Right lung (tissue), 10 donors: ENCODE measurements at places on chromosomes 12 and 14.

- DNase-seq, result no peak
These were observed 201.1 kb upstream of the ATP2B1 start for GRCh38 chr12:89909753-89910152.

DNA sequence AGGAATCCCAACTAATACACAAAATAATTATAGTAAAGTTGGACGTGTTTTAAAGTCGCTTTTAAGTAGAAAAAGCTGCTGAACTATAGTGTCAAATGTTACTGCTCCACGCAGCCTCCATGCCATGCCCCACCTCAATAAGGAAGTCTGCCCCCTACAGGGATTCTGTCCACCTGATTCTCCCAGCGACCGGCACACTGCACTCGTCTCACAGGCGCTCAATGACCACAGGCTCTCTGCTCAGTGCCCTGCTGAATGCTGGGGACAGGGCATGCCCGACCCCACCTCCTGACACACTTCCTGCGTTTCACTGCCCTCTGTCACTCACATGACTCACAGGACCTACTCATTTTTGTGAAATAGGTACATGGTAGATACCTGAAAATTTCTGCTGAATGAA, 48.9 kb downstream of the BDKRB1 start:
- DNase-seq, result no peak

DNA sequence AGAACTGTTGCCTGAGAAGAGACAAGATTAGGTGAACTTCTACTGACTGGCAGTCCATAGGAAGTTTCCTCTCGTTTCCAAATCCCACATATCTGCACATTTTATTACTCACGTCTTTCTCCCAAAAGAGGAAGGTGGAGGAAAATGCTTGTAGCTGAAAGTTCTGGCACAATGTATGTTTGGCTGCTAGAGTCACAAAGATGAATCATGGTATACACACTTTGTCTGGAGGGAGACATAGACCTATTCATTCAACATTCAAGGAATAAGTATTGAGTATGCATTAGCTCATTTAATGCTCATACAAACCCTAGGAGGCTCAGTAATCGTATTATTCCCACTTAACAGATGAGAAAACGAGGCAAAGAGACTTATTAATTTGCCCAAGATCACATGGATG, 291.8 kb downstream of the FOXN3 start:
- DNase-seq, result no peak

DNA sequence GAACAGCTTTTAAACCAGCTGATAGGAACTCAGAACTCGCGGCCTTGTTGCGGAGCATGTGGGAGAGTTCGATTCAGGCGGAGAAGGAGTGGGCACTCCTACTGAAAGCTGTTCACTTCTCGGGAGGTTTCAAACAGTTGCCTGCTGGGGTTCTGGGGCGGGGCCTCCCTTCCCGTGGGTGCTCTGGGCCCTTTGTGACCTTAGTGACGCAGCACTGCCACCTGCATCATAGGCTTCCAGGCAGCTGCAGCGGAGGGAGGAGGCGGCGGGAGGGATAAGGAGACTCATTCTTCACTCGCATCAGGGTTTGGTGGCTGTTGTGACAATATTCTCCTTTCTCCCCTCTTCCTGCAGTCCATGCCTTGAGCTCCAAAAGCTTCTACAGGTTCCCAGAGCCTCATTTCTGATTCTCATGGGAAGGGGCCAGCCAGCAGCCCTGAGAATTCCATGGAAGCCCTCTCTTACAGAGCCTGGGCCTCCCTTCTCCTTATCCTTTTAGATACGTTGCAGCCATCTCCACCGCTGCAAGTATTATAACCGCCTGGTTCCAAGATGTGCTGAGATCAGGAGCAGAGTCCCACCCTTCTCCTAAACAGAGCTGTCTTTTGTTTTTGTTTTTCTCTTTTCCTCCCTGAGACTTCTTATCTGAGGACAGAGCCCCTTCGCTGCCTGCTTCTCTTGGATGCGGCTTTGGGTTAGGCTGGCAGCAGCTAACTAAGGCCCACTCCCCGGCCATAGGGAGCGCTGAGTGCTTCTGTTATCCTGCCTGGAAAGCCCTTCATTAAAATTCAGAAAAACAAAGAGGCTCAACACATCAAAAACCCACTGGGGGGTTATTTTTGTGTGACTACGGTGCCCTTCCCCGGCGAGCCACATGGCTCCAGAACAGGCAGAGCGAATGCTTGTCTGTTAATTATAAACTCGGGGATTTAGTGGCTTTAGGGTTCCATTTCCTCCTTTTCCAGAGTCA, 67.6 kb upstream of the GPATCH2L start:
- no peak for DNase-seq

GRCh38 chr12:29405561-29405960, 24.6 kb upstream of the ERGIC2 start:
- DNase-seq, result no peak

GRCh38 chr12:123445388-123446332, 9.2 kb upstream of the RILPL2 start:
- peak; percentile 50 for DNase-seq

DNA sequence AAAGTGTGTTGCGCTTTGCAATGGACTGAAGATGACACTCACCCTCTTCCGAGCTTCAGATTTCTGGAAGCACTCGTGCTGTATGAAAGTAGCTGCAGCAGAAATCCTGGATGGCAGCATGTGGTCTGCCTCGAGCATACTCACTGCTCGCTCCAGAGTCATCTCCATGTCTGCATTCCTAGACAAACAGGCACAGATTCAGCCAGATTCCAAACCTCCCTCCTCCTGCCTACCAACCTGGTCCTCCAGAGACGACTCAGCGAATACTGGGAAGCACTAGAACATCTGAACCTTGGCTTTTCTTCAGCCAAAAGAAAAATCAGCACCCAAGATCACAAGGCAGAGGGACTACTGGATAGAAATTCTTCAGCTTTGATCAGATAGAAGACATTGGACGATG, 27.7 kb downstream of the PKP2 start:
- DNase-seq, result no peak

DNA sequence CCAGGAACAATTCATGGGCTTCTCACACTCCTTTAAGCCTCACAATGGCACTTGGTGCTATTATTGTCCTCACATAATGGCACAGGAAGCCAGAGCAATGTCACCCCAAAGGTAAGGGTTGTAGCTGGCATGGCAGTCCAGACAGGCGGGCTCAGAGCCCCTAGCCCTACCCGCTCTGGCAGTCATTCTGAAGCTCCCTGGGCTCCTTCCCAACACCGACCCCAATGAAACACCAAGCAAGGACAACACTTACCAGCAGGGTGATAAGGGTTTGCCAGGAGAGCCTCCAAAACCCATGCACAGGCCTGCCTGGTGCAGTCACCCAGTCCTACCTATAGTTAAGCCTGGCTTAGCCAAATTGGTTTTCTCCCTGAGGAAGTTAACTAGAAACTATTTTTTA, 30.8 kb downstream of the MAX start:
- DNase-seq, result no peak

- DNase-seq, result no peak
These were observed 44.6 kb upstream of the TUNAR start for GRCh38 chr14:95832012-95832411.
